ENCODE measurements at places on chromosomes 6 and 20. TPM values are rescaled to one million over a fixed set of nuclear protein-coding genes. Genes with fewer than 3 reads are reported as not detected.

Gene HLA-DQB1
- total RNA-seq, result not detected

Gene TFAP2B
- total RNA-seq, result not detected

Gene COL9A1
- total RNA-seq, result not detected

Gene SLC22A2
- not detected for total RNA-seq

Gene ACTL10
- 1.6 TPM for total RNA-seq

Gene PLA2G7
- not detected for total RNA-seq

Gene SMLR1
- total RNA-seq, result not detected

Gene JPH2
- total RNA-seq, result 0.09 TPM

Gene TRIM38
- total RNA-seq, result 7.4 TPM

Gene HLA-DQA2
- not detected for total RNA-seq

Gene OOEP
- total RNA-seq, result not detected

Gene PRR18
- total RNA-seq, result not detected

Gene LY6G6C
- not detected for total RNA-seq

Gene KCNK5
- total RNA-seq, result not detected

Gene RBM24
- total RNA-seq, result 3.3 TPM

Gene TRIM31
- total RNA-seq, result not detected

Gene THEMIS
- not detected for total RNA-seq

Gene C6orf15
- not detected for total RNA-seq

Gene SLC35D3
- not detected for total RNA-seq

Gene ATP6V1G2
- total RNA-seq, result 0.36 TPM

Gene SRPK1
- 64.8 TPM for total RNA-seq

Gene KAT14
- 10.4 TPM for total RNA-seq

Gene NMBR
- not detected for total RNA-seq

Gene NKAIN4
- not detected for total RNA-seq

Gene TUBB1
- total RNA-seq, result not detected
